ENCODE measurements at places on chromosomes 5 and 9.
A peak's percentile ranks its signal among the peaks of the same experiment; 100 is the strongest.

GRCh38 chr5:13529300-13529699 is 415.2 kb downstream of the DNAH5 start:
- no peak for DNase-seq

GRCh38 chr9:134175291-134175807 is 11.0 kb upstream of the RNU6ATAC start:
- DNase-seq = no peak

DNA sequence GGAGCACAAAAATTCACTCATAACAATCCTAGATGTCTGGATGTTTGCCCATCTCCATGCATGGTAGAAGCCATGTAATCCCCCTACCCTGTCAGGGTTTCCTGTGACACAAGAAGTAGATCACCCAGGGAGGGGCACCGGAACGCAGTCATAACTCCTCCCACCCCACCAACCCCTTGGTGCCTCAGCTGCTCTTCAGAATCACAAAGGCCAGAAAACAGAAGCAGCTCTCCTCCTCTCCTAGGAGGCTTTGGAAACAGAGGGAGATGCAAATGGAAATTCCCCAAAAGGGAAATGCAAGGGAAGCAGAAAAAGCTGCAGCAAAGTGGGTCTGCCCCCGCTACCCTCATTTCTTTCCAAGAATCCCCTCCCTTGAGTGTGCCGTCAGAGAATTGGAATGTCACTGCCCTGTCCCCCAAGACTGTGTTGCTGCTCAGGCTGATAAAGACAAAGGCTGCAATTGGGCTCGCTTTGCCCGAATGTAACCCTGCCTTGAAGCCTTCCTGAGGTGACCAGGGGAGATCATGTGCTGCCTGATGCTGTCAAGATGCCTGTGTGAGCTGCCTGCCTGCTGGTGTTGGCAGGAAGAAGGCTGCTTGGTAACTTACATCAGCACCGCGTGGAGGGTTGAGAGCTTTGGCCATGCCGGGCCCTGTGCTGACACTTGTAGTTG is 65.5 kb upstream of the ABCA1 start:
- DNase-seq = peak; percentile 24

DNA sequence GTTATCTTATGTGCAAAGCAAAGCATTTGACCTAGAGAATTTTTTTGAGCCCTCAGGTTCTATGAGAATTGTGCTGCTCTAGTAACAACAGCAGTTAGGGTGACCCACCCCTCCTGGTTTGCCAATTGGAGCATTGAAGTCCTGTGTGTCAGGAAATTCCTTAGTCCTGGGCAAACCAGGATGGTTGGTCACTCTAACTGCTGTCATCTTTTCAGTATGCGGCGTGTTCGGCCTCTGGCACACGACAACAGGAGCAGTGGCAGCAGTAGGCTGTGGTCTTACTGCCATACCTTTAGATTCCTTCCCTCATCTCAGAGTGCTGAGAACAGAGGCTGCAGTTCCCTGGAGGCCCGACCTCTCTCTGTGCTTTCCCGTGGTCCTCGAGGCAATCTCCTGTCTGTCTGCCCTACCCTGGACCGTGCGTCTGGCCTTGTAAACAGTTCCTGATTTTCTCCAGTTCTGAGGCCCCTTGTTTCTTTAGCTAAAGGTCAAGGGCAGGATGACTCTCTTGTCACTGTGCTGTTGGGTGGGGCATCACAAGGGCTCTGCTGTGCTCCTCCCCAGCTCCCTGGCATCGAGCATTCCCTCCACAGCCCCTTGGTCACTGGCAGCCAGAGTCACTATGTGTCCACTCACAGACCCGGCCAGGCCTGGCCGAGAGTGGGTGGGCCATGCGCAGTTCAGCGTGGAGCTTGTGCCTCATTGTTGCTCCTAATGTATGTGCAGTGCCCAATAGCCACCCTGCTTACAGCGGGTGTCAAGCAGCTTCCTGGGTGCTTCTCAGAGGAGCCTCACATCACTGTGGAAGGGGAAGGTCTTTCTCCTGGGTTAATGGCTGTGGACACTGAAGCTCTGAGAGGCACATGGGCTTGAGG is 18.5 kb upstream of the COL15A1 start:
- DNase-seq = no peak

DNA sequence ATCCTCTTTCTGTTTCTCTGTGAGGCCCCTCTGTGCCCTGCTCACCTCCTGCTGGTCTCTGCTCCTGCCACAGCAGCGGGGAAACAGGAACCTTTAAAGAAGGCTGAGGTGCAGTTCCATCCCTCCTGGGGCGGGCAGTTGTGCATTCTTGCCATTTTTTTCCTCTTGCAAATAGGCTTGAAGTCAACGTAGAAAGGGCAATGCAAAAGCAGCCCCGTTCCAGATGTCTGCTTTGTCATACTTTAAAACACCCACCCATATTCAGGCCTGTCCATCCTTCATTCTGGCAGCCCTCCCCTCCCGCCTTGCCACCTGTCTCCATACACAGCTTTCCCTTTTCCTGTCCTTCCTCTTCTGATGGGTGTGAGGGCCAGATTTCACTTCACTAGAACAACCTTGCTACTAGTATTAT is 65.4 kb upstream of the KLF9 start:
- no peak for DNase-seq

Measured in AG09319 (cell line).